ENCODE measurements at places on chromosomes 5 and 9.

DNA sequence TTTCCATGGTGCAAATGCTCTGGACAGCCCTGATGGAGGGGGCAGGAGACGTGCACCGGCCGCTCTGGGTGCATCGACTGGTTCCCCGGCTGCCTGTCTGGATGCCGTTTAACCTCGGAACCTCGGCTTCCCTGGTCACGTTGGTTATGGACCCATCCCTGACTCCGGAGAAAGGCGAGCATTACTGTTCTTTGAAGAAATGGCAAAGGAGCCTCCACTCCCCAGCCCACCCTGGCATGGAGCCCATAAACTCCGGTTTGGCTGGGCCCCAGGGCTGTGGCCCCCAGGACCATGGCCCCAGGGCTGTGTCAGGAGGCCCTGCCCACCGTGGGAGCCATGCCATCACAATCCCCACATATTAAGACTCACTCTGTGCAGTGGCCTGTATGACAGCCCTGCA lies 28.9 kb downstream of the DBH start:
- no peak for DNase-seq

DNA sequence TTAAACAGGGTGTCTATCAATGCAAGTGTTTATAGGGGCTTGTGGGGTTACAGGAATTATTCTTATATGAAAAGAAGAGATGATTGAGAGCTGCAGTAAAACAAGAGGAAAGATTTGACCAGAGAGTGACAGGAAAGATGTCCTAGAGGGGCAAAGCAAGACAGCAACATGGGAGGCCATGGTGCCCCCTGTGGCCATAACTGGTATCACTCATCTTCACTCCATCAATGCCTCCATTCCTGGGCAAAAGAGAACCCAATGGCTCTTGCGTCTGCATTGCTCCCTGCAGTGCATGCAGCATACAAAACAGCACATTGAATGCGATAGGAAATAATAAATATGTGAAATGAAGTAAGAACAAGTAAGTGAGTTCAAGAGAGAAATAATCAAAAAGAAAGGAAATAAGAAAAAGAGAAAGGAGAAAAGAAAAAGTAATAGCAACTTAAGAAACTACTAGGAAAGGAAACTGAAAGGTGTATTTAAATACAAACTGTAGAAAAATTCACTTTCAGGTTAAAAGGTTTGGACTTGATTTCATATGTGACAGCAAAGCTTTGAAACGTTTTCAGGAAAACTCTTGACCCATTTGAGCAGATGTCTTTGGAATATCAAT lies 206.6 kb downstream of the SEMA5A start:
- no peak for DNase-seq

DNA sequence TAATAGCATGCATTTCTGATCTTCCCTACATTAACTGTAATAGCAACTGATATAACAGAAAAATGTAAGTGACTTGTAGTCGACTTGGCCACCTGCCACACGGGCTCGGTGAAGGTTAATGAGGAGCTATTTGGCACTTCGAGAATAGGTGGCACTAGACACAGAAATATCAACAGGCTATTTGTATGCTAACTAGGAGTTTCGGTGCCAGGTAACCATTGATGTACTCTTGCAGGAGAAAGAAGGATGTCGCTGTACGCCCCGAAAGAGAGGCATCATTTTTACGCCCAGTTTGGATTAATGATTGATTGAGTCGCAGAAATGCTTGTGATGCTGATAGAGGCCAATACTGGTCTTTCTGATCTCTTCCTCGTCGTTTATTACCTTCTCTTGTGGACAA lies 516 bp upstream of the DMRT2 start:
- no peak for DNase-seq

DNA sequence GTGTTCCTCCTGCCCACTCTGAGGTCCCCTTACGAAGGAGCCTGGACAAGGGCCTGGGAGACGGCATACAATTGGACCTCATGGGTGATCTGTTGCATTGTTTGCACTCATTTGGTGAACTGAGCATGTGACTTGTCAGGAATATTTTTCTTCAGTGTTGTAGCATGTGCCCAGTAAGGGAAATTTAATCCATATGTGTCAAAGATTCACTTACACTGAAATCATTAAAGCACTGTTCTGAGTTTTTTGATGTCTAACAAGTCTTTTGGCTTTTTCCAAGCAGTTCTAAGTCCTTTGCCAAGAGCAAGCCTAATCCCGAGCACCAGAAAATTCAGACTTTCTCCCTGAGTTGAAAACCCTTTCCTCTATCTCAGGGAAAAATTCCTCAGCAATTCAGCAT lies 61.6 kb upstream of the RPS23 start:
- DNase-seq = no peak

DNA sequence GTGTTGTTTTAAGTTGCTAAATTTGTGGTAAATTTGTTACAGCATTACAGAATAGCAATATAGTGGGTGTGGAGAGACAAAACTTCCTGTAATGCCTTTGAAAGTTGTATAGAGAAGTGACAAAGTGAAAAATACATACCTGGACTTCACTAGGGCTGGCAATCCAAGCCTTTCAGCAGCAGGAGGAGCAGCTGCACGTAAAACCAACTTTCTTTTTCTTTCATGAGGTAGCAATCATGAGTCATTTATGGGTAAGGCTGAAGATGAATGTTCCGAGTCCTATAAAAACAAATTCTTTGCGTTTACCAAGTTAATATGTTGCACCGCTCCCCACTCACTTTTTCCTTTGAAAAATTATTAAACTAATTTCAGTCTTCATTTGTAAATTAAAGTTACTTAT lies 1138.2 kb downstream of the TAF11L14 start:
- no peak for DNase-seq

DNA sequence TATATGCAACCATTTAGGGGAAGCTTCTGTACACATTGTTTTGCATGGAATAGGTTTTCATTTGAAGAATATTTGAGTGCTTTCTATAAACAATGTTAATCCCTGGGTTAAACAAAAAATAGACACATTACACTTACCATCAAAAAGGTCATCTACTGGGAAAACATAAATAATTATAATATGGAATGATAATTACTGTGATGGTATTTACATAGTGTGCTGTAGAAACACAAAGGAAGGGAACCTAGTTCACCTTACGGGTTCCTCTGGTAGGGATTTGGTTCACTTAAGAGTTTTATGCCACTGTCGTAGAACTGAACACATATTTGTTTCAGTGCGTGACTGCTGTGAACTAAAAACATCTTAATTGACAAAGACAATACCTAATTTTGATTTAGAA lies 44.9 kb downstream of the SLC44A1 start:
- DNase-seq = no peak

GRCh38 chr9:20838218-20838617 lies 154.2 kb downstream of the FOCAD start:
- no peak for DNase-seq

GRCh38 chr9:687034-687785 lies 154.3 kb upstream of the DMRT1 start:
- DNase-seq = no peak

DNA sequence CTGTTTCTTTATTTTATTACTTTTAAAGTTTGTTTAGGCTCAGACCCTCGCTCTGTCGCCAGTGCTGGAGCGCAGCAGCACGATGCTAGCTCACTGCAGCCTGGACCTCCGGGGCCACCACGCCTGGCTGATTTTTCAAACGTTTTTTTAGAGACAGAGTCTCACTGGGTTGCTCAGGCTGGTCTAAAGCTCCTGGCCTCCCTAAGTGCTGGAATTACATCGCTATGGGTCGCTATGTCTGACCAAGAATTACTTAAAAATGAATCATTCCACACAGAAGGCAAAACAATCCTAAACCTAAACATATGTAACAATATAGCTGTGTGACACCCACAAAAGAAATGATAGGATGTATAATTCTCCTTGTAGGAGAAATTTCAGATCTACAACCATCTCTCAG lies 86.9 kb upstream of the SIMC1 start:
- no peak for DNase-seq

- DNase-seq = no peak
Measured at GRCh38 chr9:5388026-5388819, 48.5 kb upstream of the RLN1 start.

GRCh38 chr5:111117136-111117535 lies 25.0 kb downstream of the WDR36 start:
- DNase-seq = no peak

- no peak for DNase-seq
Measured at GRCh38 chr9:136535070-136535469, 10.8 kb downstream of the NOTCH1 start.

DNA sequence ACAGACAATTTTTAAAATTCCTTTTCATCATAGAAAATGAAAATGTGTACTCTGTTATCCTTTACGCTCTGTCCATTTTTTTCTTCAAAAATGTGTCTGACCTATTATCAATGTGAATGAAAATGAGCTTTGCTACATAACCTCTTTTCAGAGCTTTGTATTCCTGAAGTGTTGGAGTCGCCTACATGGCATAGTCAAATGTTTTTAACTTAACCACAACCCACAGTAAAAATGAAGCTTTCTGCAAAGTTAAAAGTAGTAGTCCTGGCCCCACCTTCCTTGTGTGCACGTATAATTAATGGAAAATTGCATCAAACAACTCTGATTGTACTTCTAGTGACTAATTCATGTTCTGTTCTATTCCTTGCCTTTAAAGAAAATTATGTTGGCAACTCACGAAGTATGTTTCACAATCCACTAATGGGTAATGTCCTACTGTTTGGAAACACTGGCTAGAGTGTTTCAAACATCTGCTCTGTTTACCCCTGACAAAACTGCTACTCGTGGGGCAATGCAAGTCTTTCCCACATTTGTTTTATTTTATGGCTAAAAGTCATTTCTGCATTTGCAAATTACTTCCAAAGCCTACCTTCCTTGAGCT lies 18.6 kb upstream of the PSAT1 start:
- no peak for DNase-seq

DNA sequence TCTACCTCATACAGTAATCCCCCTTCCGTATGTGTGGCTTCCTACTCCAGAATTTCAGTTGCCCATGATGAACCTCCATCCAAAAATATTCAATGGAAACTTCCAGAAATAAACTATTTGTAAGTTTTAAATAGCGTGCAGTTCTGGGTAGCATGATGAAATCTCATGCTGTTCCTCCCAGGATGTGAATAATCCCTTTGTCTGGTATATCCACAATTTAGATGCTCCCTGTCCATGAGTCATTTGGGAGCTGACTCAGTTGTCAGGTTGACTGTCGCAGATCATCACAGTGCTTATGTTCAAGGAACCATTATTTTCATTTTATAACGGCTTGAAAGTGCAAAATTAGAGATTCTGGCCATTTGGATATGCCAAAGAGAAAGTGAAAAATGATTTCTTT lies 290.1 kb upstream of the CDH9 start:
- DNase-seq = no peak

DNA sequence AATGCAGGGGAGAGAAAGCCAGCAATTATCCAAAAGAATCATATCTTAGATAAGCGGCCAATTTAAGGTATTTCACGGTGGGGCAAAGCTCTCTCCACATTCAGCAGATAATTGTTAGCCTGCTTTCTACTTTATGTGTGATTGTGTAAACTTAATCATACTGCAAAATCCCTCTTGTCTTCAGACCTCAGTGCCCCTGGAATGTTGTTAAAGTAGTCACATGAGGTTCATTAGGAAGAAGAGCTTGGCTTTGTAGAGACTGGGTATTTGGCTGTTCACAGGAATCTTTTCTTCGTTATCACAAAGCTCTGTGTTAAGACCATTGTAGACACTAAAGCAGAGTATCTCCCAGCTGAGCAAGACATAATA lies 127.0 kb downstream of the RFK start:
- no peak for DNase-seq

DNA sequence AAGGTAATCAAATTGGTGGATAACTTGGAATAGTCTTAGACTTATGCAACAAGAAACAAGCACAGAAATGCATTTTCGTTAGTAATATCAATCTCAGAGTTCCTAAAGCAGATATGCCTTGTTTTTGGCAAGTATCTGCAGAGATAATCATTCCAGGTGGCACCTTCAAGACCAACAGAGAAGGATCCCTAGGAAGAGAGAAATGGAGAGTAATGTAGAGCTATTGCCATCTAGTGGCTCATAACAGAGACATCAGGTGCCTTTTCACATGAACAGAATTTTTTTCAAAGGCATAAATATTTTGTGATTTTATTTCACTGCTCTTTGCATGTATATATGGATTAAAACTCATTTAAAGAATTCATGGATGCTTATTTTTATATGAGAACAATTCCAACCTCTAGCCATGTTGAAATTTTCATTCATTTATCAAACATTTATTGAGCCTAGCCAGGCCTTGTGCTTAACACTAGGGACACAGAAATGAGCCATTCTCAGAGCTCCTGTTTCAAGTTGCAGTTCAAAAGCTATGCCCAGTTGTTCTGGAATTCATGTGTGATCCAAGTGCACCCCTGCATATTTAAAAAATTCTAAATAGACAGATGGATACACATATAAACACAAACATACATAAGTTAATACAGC lies 117.5 kb upstream of the OR13F1 start:
- DNase-seq = peak; percentile 3

DNA sequence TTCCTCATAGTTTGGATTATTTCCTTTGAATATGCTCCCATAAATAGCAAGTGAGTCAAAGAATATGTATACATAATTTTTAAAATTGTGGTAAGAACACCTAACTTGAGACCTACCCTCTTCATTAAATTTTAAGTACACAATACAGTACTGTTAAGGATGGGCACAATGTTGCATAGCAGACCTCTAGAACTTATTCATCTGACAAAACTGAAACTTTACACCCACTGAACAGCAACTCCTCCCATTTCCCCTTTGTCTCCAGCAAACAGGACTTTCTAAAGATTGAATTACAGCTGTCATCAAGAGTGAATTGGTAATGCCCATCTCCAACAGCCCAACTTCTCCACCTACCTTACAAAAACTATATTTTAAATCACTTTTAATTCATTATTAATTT lies 388.9 kb downstream of the HTR1A start:
- DNase-seq = no peak

DNA sequence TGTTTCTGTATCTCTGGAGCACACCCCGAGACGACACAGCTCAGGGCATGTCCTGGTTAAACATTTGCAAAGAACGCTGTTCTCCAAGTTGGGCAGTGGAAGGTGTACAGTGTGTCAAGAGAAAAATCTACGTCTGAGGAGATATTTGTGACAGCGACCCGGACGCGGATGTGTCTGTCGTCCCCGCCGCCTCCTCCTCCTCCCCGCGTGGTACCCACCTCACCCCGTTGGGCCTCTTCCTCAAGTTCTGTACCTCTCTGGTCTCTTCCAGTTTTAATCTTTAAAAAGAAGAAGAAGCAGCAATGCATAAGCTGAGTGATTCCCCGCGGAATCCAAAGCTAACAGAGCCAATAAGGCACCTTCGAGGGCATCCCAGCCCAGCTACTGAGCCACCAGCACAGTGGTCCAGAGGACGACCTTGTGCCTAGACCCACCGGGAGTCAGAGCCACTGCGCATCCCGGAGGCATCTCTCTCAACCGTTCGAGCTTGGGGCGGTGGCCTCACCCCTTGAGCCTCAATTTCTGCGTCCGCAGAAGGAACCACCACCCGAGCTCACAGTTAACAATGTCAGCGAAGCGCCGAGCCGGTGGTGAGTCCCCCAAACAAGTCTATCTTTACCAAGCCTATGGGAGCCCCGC lies 467 bp downstream of the C9orf78 start:
- no peak for DNase-seq

- DNase-seq = no peak
Measured at GRCh38 chr9:119818726-119819435, 449.6 kb upstream of the BRINP1 start.

All from midbrain (tissue), 1 donor.